ENCODE measurements at places on chromosomes 4 and X. TPM values are rescaled to one million over a fixed set of nuclear protein-coding genes. Genes with fewer than 3 reads are reported as not detected.

Gene FREM3
- not detected for total RNA-seq

Gene TNIP3
- total RNA-seq = 2.0 TPM

Gene SMIM20
- 36.0 TPM for total RNA-seq

Gene REPS2
- total RNA-seq = 19.6 TPM

Gene UTP14A
- 10.1 TPM for total RNA-seq

Gene BRS3
- total RNA-seq = not detected

Gene HEPH
- 187 TPM for total RNA-seq

Gene FRG1
- 36.1 TPM for total RNA-seq

All from mucosa of descending colon (tissue), 3 donors.